ENCODE measurements at places on chromosomes 1 and 21.

DNA sequence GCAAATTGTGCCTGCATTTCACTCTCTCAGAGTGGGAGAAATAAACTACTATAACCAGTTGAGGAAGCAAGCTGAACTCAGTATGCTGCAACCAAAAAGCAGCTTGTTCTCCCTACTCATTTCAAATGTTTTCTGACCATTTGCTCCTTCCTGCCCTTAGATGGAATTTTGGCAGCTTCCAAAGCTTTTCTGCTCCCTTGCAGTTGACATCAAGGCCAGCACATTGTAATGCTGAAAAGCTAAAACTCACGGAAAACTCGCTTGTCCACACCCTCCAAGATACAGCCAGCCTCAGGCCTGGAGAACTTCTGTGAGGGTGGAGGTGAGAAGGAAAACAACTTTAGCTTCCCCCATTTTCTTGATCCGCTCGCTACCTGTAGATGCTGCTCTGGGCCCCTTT lies 5.0 kb upstream of the CHML start:
- no peak for DNase-seq

- DNase-seq, result peak; percentile 26
Observed at GRCh38 chr1:53359225-53359933, 31.5 kb upstream of the LRP8 start.

DNA sequence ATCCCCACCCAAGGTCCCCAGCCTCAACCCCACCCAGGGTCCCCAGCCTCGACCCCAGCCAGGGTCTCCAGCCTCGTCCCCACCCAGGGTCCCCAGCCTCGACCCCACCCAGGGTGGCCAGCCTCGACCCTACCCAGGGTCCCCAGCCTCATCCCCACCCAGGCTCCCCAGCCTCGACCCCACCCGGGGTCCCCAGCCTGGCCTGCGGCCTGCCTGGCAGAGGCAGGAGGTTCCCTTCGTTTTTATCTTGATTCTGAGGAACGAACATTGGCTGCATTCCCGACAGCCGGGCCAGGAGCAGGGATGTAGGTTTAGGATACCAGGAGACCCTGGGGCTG lies 3.4 kb upstream of the PDE9A start:
- no peak for DNase-seq

DNA sequence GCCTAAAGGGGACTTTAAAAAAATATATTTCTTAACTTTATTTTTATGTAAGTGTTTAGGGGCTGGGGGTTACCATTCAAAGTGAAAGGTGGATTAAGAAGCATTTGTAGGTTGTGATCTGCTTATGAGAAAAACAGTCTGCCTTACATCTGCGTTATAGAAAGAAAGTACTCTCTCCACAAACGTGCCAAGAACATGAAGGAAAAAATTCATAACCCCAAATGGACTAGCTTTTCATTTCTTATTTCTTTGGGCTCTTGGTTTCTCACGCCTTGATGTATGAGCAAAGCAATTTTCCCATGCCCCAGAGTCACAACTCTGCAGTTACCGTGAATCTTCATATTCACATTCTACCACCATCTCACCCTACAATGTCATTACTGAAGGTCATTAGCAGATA lies 1165.1 kb upstream of the ADGRL4 start:
- DNase-seq, result no peak

GRCh38 chr1:178726087-178726517 lies 1.1 kb downstream of the RALGPS2 start:
- DNase-seq, result no peak

DNA sequence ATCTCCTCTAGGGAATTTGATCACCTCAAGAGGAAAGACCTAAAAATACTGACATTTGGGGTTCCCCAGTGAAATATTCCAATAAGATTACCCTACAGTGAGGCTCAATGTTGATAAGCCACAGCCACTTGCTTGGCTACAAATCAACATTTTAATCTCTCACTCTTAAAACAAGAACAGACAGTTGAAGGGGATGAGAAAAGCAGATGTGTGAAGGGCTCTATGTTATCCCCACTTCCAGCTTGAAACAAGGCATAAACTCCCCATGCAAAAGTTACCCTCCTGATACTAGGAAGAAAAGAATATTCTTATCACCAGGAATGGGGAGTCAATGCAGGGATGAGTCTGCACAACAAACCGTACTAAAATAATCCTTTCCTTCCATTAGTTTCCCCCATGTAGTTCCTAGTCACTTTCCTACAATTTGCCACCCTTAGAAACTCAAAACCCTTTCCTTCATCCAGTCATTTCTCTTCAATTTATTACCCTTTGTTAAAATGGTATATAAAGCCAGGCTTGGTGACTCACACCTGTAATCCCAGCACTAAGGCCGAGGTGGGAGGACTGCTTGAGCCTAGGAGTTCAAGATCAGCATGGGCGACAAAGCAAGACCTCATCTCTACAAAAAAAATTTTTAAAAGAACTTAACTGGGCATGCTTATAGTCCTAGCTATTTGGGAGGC lies 29.5 kb downstream of the LPGAT1 start:
- no peak for DNase-seq

GRCh38 chr1:168007691-168008090 lies 70.8 kb upstream of the MPC2 start:
- no peak for DNase-seq

- DNase-seq, result no peak
Observed at GRCh38 chr1:210989905-210990304, 144.0 kb downstream of the KCNH1 start.

- no peak for DNase-seq
Observed at GRCh38 chr1:71676979-71677925, 596.4 kb upstream of the ZRANB2 start.

- no peak for DNase-seq
Observed at GRCh38 chr1:55150880-55151588, 64.1 kb downstream of the USP24 start.

- DNase-seq, result no peak
Observed at GRCh38 chr1:31297277-31298247, 730 bp downstream of the ZCCHC17 start.

DNA sequence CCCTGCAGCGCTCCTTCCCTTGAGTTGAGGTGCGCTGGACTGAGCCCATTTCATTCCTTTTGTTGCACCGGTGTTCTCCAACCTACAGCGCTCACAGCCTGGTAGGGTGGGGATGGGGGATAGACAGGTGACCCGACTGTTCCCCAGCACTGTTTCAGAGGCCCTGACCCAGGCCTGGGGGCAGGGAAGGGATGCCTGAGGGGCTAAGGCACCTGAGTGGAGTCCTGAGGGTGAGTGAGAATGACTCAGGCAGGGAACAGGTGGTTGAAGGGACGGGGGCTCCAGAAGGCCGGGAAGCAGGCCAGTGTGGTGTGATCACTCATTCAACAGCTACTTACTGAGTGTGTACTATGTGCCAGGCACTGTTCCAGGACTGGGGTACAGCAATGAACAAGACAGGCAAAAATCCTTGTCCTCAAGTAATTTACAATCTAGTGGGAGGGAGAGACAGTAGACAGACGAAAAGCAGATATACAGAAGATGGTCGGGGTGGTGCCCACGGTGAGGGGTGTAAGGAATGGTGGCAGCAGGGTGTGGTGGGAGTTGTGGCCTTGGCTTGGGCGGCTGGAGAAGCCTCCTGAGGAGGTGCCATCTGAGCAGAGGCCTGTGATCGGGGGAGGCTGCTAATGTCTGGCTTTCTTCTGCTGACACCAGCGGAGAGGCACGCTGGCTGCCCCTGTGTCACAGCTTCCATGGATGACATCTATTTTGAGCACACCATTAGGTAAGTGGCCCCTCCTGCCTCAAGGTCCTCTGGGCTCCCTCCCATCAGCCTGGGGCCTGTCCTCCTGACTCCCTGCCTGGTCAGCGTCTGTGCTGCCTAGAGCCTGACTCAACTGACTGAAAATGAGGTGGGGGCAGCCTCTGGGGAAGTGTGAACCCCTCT lies 37.4 kb downstream of the ACOT11 start:
- no peak for DNase-seq

GRCh38 chr1:244010191-244010590 lies 40.9 kb upstream of the ZBTB18 start:
- DNase-seq, result no peak

DNA sequence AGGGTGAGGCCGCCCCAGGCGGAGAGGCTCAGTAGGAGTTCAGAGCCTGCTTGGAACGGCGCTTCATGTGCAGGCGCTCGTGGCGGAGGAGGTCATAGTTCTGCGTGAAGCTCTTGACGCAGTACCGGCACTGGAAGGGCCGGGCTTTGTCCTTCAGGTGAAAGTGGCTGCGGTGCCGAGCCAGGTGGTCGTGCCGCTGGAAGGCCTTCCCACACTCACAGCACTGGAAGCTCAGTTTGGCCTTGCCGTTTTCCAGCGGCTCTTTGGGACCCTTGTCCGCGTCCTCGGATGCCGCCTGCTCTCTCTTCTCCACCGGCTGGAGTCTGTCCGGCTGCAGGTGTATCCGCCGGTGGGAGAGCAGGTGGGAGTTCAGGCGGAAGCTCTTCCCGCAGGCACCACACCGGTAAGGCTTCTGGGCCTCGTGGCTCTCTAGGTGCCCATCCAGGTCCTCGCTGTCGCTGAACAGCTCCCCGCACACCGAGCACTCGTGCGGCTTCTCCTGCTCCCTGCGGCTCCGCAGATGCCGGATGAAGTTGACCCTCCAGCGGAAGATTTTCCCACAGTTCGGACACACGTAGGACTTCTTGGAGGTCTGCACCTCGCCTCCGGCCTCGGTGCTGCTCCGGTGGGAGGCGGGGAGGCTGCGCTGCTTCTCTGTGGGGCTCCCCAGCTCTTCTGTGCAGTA lies 31.0 kb downstream of the ZNF496 start:
- no peak for DNase-seq

DNA sequence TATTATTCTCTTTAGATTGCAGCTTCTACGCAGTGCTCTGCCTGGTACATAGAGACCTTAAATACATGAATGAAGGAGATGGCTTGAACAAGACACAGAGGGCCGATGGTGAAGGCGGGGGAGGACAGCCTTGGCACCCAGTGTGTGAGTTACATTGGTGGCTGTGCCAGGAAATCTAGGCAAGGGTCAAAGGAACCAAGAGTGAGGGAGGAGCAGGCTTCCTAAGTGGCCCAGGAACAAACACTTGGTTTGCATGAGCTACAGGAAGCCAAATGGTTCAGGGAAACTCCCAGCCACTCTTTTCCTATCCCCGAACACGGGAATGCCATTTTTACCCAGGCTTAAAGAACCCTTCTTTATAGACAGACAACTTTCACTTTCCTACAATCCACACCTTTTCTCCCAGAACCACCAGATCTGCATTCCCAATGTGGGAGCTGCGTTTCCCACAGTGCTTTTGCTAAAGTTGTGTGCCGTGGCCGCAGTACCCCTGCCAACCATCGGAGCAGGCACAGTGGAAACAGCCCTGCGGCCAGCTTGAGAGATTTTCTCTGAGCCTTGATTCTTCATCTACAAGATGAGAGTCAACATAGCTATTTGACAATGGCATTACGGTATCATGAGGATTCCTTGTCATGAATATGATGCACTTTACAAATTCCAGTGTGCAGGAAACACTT lies 3.5 kb upstream of the CLEC20A start:
- no peak for DNase-seq

DNA sequence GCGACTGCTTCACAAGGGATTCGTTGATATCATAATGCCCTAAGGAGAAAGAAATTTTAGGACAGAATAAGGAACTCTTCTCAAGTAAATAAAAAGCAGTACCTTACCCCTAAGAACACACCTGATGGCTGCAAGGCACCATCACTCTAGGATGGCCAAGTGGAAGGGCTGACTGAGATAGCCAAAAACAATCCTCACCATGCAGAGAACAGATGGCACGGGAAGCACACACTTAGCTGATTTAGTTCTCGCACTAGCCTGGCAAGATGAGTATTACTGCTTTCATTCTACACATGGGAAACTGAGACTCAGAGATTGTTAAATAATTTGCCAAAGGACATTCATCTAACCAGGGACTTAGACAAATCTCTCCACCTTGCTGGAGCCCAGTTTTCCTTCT lies 43.8 kb downstream of the STPG1 start:
- no peak for DNase-seq

GRCh38 chr1:197141575-197141974 lies 4.9 kb downstream of the ASPM start:
- DNase-seq, result no peak

GRCh38 chr1:198678301-198678836 lies 39.5 kb downstream of the PTPRC start:
- no peak for DNase-seq

DNA sequence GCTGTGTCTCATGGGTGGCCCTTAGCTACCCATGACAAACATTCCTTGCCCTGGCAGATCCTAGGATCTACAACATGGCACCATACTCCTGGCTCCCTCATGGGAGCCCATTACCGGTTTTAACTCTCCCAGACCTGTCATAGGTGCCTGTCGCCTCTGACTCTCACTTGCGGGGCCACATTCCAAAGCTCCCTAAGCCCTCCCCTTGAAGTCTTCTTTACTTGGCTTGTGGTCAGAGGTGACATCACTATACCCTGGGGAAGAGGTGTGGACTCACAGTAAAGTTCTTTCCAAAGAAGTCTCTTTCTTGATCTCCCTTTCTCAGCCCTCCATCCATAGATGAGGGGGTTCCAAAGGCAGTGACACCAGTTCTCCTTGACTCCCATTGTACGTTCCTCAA lies 5.4 kb upstream of the SLAMF9 start:
- peak; percentile 55 for DNase-seq

DNA sequence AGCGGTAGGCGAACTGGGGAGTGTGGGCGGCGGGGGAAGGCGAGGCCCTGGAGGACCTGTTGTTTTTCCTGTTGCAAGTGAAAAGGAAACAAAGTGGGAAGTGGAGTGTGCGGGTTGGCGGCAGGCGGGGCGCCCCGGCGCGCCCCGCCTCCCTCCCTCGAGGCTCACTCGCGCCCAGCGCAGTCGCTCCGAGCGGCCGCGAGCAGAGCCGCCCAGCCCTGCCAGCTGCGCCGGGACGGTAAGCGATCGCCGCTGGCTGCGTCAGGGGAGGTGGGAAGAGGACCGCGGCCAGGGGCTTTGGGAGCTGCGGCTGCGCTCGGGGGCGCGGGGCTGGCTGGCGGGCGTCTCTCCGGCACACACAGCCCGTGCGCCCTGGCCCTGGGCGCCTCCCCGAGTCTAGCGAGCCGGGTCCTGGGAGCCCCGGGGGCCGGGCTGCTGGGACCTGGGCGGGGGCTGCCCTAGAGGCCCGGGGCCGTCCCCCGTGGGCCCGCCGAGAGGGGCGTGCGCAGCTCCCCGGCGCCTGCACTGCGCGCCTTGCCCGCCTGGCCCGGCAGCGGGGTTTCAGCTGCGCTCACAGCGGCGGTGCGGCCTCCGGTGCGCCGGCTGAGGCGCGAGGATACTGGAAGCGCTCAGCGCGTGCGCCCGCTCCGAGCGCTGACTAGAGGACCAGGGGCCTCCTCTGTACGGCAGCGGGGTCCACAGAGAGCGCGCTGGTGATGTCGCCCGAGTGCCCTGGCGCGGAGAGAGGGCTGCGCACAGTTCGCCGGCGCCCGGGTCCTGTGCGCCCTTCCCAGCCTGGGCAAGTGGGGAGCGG lies at the start of gene PIK3CD:
Gene PIK3CD, plus strand, starts transcription at position 167 of the 814 bp plus-strand sequence. CDS start 58,725 bp downstream, outside the sequence.
- no peak for DNase-seq

GRCh38 chr1:85576266-85576641 lies 4.3 kb upstream of the CCN1 start:
- no peak for DNase-seq
